Psoas muscle (tissue), 8 donors: ENCODE measurements at places on chromosomes 4 and X. TPM values are rescaled to one million over a fixed set of nuclear protein-coding genes. Genes with fewer than 3 reads are reported as not detected.

GRCh38 chrX:94743478-94743877 lies 1069.5 kb downstream of the FAM133A start:
- H3K27me3 ChIP-seq: peaks cover 5% of the 10 kb centered on the region
- no peak overlapping the region for H3K27ac ChIP-seq
- DNase-seq: no peak
- no peaks in the 10 kb centered on the region for H3K4me1 ChIP-seq

DNA sequence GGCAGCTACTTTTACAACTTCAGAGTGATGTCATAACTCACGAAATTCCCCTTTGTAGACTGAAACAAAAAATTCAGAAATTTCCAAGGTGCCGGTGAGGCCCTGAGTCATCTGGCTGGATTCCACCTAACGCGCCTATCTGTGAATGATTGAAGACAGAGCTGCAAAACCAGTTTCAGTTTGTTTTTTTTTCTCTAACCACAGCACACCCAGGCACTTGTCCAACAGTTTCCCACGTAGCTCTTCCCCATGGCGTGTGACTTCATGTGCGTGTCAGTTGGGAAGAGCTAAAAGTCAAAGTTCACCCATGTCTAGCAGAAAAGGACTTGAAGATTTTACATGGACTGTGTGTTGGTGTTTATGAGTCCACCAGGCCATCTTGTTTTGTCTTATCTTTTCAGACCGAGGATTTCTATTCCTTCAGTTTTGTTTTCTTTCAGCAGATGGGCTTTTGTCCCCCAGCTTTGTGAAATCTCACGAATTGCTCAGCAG lies 16.4 kb downstream of the TCEANC start:
- H3K27me3 ChIP-seq: no peaks in the 10 kb centered on the region
- no peaks in the 10 kb centered on the region for H3K36me3 ChIP-seq
- DNase-seq: no peak
- H3K4me3 ChIP-seq: no peak overlapping the region

The ERAS gene
- total RNA-seq: not detected

GRCh38 chr4:56618734-56619133 lies 62.4 kb downstream of the HOPX start:
- no peak for DNase-seq
- no peaks in the 10 kb centered on the region for H3K36me3 ChIP-seq
- H3K4me1 ChIP-seq: peaks cover 6% of the 10 kb centered on the region
- no peaks in the 10 kb centered on the region for H3K27me3 ChIP-seq
- H3K27ac ChIP-seq: no peak overlapping the region

The PLP1 gene
- 1.7 TPM for total RNA-seq

DNA sequence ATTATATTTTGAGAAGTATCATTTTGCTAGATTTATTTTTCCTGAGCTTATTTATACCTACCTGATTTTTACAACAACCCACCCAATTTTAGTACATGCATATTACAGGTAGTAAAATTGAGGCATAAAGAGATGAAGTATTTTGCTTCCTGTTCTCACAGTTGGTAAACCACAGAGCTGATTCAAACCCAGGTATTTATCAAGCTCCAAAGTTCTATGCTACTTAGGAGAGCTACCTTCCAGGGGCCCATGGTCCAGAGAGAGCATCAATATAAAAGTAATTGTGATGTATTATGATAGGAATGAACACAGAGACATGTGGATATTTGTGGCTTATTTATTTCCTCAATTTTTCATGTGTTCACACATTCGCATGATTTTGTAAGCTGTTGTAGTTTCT lies 20.2 kb upstream of the GBA3 start:
- peaks cover 6% of the 10 kb centered on the region for H3K4me1 ChIP-seq
- no peaks in the 10 kb centered on the region for H3K27me3 ChIP-seq
- no peak overlapping the region for H3K27ac ChIP-seq
- H3K36me3 ChIP-seq: no peaks in the 10 kb centered on the region

The F8 gene
- 31.7 TPM for total RNA-seq

- no peaks in the 10 kb centered on the region for H3K27me3 ChIP-seq
- no peaks in the 10 kb centered on the region for H3K4me1 ChIP-seq
- H3K36me3 ChIP-seq: no peaks in the 10 kb centered on the region
- H3K27ac ChIP-seq: no peak overlapping the region
- H3K4me3 ChIP-seq: no peak overlapping the region
These were observed 51.1 kb downstream of the SPANXN3 start for GRCh38 chrX:143466130-143466529.

DNA sequence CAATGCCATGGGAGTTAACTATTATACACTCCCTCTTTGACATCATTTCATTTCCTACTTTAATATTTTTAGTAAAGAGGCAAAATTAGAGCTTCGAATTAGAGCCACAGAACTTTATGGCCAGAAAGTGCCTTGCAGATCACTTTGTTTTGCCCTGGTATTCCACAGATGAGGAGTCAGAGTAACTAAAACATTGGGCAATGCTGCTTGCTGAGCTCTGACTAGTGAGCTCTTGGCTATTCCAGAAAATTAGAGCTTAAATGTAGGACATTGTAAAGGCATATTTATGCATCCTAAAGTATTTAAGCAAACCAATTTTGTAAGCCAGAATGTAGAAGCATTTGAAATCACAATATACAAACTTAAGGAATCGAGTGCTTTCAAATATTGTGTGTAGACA lies 6.3 kb upstream of the ZNF827 start:
- H3K36me3 ChIP-seq: no peaks in the 10 kb centered on the region
- no peak for DNase-seq
- peaks cover 14% of the 10 kb centered on the region for H3K4me1 ChIP-seq
- H3K4me3 ChIP-seq: no peak overlapping the region
- H3K27ac ChIP-seq: peak overlapping the region; percentile 64
- peaks cover 2% of the 10 kb centered on the region for H3K27me3 ChIP-seq

The DBET gene
- total RNA-seq: not detected

DNA sequence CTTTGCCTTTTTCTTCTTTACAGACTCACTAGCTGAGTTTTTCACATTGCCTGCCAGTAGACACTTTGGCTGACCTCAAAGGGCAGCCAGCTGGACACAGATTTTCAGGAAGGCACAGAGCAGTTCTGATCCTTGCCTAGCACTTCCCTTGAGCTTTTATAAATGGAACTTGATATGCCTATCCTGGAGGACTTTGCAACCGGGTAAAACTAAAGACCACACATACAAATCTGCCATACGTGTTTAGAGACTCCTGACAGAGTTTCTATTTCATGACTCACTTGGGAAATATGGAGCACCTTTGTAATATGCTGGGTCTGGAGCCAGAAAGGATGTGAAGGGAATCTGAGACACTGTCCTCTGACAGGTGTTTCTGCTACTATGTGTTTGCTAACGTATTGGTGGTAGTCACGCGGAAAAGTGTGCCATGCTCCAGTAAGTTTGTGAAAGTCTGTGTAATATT lies 56.7 kb upstream of the RASSF6 start:
- no peaks in the 10 kb centered on the region for H3K4me1 ChIP-seq
- no peak overlapping the region for H3K27ac ChIP-seq
- H3K4me3 ChIP-seq: no peak overlapping the region
- no peaks in the 10 kb centered on the region for H3K27me3 ChIP-seq
- H3K36me3 ChIP-seq: no peaks in the 10 kb centered on the region
